ENCODE measurements at places on chromosomes 6 and 20.

- no peak for DNase-seq
Measured at GRCh38 chr6:72552938-72553337, 68.9 kb upstream of the KCNQ5 start.

GRCh38 chr6:119301429-119301828 is 48.1 kb downstream of the MAN1A1 start:
- DNase-seq, result no peak

GRCh38 chr6:41470029-41470330 is 76.2 kb upstream of the FOXP4 start:
- DNase-seq, result no peak

DNA sequence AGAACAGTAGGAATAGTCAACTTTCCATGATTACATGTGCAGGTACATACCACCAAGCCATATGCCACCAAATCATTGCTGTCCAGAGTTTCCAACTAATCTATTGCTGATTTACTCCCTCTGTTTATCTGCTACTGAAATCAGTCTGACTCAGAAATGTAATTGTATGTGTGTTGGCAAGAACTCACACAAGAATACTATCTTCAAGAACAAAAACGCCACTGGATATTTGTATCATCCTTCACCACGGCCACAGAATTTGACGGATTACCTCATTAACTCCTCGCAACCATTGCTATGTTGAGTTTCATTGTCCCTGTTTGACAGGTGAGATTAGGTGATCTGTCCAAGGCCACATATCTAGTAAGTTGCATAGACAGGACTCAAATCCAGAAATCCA is 159.2 kb downstream of the GMPR start:
- DNase-seq, result no peak

DNA sequence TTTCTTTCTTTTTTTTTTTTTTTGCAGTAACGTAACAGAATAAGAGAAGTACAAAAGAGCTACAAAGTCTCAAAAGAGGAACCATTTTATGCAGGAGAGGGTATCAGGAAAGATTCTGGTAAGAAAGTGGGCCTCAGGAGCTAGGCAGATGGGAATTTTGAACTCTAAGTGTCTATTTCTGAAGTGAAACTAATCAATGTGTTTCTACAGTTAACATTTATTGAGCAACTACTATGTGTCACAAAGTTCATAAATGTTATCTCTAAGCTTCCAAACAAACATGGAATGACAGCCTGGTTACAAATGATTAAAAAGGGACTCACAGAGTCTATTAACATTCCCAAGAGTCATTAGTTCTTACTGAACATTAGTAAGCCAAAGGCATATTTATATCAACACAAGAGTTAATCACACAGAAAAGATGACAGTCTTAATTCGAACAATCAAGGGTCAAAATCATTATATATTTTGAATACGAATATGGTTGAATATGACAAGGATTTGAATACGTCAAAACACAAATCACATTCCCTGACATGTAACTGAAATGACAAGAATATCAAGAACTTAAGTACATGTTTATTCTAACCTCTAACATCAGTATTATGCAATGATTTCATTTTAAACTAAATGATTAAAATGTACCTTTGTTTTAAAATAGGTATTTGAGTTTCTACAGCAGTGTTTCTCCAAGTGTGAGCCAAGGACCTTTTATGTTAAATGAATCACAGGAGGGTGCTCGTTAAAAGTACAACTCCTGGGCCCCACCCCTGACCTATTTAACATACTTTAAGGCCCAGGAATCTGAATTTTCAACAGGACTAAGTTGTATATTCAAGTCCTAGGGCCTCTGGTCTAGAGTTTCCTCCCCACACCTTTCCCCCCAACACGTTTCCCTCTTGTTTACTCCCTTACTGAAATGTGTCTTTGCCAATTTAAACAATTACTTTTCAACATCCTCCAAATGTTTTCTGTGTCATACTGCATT is 89.7 kb downstream of the ATXN1 start:
- no peak for DNase-seq

GRCh38 chr20:12913781-12914443 is 94.9 kb upstream of the SPTLC3 start:
- no peak for DNase-seq

- peak; percentile 88 for DNase-seq
Measured at GRCh38 chr6:24522228-24523176, 27.7 kb downstream of the ALDH5A1 start.

DNA sequence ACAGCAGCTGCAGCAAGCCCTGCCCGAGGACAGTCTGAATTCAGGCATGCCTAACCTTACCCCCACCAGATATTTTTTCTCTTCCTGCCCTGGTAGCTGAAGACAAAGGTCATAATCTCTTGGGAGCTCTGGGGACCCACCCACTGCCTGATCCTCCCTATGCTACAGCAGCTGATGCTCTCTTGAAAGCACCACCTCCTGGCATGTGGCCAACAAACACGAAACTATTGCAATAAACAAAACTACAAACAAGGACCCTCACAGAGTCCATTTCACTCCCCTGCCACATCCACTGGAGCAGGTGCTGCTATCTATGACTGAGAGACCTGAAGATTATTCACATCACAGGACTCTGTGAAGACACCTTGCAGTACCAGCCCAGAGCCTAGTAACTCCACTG is 238.5 kb upstream of the HS3ST5 start:
- no peak for DNase-seq

DNA sequence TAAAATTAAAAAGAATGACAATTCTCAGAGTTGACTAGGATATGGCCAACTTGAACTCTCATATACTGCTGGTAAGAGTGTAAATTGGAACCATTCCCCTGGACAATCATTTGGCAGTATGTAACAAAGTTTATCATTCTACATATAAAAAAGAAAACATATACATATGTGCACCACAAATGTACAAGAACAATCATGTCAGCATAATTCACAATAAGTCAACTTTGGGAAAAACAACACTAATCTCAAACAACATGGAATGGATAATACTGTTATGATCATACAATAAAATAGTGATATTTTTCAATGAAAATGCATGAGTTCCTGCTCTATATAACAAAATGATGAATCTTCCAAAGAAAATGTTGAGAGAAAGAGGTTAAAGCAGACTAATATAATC is 1078.7 kb upstream of the EPHA7 start:
- no peak for DNase-seq

DNA sequence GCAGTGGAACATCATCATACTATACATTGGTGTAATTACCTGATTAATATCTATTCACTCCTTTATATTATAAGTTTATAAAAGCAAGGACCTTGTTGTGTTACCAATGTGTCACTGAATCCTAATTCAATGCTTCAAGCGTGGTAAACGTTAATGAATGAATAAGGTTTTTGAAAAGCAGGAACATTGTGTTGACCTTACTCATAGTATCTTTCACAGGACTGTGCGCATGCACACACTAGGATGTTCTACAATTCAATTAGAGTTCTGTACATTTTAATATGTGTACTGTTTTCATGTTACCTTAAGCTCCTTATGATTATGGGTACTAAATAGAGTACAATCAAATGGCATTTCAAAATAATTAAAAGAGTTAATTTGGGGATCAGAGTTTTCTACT is 578.5 kb downstream of the BMP2 start:
- DNase-seq, result no peak

- no peak for DNase-seq
Measured at GRCh38 chr6:109772883-109773431, 81.9 kb downstream of the FIG4 start.

DNA sequence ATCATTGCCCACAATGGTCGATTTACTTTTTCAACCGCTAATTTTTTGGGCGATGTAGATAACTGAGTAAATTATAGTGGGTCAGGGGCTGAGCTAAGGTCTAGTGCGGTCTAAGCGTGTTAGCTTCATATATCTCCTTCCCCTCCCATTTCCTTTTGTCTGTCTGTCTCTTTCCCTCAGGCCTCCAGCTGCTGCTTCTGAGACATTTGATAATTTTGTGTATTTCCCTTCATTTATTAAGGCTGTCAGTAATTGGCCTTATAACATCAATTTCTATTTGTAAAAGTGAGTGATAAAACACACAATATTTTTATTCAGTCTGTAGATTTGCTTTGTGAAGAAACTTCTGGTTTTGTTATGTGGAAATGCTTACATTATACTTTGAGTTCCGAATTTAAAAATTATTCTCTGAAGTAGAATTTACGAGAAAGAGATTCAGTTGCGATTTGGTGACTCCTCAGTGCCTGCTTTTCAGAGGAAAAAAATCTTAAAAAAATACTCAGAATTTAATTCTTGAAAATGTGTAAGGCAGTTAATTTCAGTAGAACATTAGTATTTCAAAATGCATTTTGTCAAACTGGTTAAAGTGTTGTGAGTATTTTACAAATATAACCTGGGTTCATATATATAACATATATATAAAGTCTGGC is 1.4 kb downstream of the TMEM170B start:
- no peak for DNase-seq

GRCh38 chr20:57941604-57942381 is 232.0 kb upstream of the PMEPA1 start:
- DNase-seq, result peak; percentile 57

GRCh38 chr6:166500246-166500645 is 86.2 kb downstream of the RAMACL start:
- no peak for DNase-seq

DNA sequence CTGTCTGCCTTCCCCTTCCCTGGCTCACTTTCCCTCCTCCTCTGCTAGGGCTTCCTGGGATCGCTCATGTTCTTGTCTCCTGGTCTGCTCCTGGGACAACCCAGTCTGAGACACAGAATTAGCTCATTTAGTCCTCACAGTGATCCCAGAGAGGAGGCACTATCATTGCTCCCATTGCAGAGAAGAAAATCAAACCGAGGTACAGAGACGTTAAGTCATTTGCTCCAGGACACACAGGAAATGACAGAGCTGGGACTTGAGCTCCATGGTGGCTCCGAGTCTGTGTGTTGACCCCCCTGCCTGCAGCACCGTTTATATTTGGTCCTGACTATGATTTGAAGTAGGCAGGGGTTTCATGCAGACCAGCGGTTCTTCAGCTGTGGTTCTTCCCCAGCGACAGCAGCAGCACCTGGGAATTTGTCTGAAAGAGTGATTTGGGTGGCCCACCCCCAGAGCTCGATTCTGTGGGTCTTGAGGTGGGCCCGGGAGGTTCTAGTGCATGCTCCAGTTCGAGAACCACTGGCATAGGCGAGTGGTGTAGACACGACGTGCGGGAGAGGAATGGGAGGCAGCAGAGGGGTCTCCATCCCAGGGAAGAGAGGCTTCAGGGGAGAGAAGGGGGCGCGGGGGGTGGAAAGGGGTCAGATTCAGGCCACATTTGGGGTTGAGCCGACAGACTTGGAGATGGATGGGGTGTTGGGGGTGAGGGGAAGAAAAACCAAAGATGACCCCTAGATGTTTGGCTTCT is 24.7 kb downstream of the PCK1 start:
- DNase-seq, result no peak

DNA sequence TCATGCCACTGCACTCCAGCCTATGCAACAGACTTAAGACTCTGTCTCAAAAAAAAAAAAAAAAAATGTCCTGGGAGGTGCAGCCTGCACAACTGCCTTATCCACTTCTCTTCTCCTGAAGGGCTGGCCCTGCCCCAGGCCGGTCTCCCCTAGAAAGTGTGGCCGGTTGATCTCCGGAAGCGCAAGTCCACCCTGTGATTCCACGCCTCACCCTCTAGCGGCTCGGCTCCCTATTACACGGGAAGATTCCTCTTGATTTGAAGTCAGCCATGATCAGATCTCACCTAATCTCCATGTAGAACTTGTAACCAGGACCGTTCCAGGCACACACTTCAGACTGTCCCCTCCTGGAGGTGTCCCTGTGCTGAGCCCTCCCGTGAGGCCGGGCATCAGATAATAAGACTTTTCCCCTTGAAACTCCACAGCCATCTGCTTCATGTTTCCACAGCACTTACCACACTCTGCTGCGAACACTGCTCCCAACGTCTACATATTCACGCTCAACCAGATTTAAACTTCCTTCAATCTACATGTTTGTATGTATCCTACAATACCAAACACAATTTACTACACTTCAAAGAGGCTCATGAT is 49.3 kb upstream of the RPS6KA2 start:
- no peak for DNase-seq

GRCh38 chr20:5933802-5934436 is 16.4 kb downstream of the TRMT6 start:
- no peak for DNase-seq

DNA sequence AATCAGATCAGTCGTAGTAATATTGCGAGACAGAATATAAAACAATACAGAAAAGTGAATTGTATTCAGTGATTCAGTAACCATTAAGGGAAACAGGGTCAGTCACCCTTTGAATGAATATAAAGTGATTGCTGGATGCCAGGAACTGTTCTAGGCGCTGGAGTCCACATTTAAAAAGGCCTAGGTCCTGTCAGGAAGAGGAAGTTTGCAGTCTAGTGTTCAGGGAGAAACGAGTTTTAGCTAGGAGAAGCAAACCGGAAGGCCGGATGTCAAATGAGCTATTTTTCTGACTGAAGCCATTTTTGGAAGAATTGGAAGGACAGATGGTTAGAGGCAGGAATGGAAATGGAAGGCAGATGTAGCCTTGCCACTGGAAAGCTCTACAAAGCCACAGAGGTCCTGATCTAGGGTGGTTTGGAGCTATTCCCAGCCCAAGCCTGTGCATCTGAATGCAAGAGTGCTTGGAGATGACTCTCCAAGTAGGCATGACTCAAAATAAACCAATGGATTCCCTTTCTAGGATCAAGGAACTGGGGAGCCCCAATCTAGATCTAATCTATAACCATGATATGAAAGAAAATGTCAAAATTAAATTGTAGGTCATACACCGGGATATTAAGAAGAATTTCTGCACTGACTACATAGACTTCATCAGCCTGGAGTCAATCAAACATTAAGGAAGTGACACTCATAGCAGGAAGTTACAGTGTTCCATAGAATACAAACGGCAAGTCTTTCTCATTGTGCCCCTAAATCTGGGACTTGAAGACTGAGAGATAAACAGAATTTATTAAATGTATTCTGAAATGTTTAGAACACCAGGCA is 36.8 kb upstream of the CDKAL1 start:
- DNase-seq, result no peak

- DNase-seq, result no peak
Measured at GRCh38 chr6:14423955-14424354, 306.4 kb downstream of the CD83 start.

DNA sequence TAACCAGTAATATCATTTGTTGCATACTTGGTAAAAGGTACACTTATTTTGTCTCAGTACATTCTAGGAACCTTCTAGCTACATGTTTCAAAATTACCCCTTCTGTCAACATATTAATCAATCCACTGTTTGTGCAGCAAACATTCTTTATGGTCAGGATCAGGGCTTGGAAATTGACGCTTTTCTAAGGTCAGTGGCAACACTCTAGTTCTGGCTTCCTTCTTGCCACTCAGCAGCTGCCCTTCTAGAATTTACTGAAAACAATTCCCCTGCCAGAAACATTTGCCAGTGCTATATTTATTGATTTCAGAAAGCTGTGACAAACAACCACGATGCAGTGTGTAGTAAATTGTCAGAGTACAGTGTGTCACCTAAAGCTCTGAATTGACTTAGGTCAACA is 84.7 kb upstream of the FBXL4 start:
- DNase-seq, result no peak

- DNase-seq, result no peak
Measured at GRCh38 chr20:37920270-37920669, 17.3 kb downstream of the VSTM2L start.

- DNase-seq, result no peak
Measured at GRCh38 chr6:6891949-6892461, 215.8 kb upstream of the RREB1 start.

All from RCC 7860 (cell line).